GM12878 (cell line): ENCODE measurements at places on chromosomes 4 and X.

- no peaks in the 10 kb centered on the region for H3K4me1 ChIP-seq
- no peaks in the 10 kb centered on the region for H3K36me3 ChIP-seq
- H3K4me3 ChIP-seq, result no peak overlapping the region
- no peaks in the 10 kb centered on the region for H3K27me3 ChIP-seq
- H3K27ac ChIP-seq, result no peak overlapping the region
These were observed 322.7 kb upstream of the PITX2 start for GRCh38 chr4:110945600-110945999.

GRCh38 chr4:154399259-154399974, 92.2 kb downstream of the DCHS2 start:
- H3K27me3 ChIP-seq, result no peaks in the 10 kb centered on the region; the same call in 1 of the 2 replicates
- no peak for DNase-seq
- H3K27ac ChIP-seq, result no peak overlapping the region
- H3K36me3 ChIP-seq, result no peaks in the 10 kb centered on the region

- no peak for DNase-seq
- H3K27ac ChIP-seq, result no peak overlapping the region
- no peaks in the 10 kb centered on the region for H3K4me1 ChIP-seq
- H3K27me3 ChIP-seq, result no peaks in the 10 kb centered on the region
- no peaks in the 10 kb centered on the region for H3K36me3 ChIP-seq
These were observed 37.9 kb upstream of the ARSD start for GRCh38 chrX:2967012-2967411.

- no peaks in the 10 kb centered on the region for H3K27me3 ChIP-seq
- DNase-seq, result no peak
- no peak overlapping the region for H3K27ac ChIP-seq
These were observed 9.9 kb downstream of the TACC3 start for GRCh38 chr4:1731180-1731579.

GRCh38 chrX:119118780-119119395, 8.7 kb downstream of the KIAA1210 start:
- H3K4me1 ChIP-seq, result no peaks in the 10 kb centered on the region
- no peaks in the 10 kb centered on the region for H3K36me3 ChIP-seq
- H3K27me3 ChIP-seq, result no peaks in the 10 kb centered on the region; the same call in 1 of the 2 replicates
- H3K4me3 ChIP-seq, result no peak overlapping the region

- H3K4me3 ChIP-seq, result no peak overlapping the region
- H3K36me3 ChIP-seq, result no peaks in the 10 kb centered on the region
- DNase-seq, result no peak
These were observed 106.3 kb upstream of the MID1 start for GRCh38 chrX:10726647-10727046.

- DNase-seq, result no peak
- no peaks in the 10 kb centered on the region for H3K27me3 ChIP-seq
- no peaks in the 10 kb centered on the region for H3K4me1 ChIP-seq
- H3K36me3 ChIP-seq, result no peaks in the 10 kb centered on the region
- no peak overlapping the region for H3K27ac ChIP-seq
- H3K4me3 ChIP-seq, result no peak overlapping the region
These were observed 211.5 kb downstream of the KDR start for GRCh38 chr4:54913751-54914526.

DNA sequence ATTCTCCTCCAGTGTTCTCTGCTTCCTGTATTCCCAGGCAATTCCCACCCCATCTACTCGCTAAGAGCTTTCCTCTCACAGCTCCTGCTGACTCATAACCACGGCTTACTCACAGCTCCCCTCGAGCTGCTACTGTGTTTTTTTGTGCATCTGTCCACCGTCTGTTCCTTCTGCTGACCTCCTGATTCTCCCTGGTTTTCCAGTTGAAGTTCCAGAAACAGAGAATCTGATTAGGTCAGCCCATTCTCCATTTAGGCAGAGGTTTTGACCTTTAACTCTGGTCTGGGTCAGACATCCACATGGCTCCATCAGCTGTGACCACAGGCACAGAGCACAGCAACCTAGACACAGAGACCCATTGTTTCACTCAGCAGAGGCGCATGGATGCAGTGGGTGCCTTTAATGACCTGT, 5.5 kb upstream of the SMIM20 start:
- H3K27me3 ChIP-seq, result no peaks in the 10 kb centered on the region
- H3K27ac ChIP-seq, result no peak overlapping the region
- DNase-seq, result no peak

GRCh38 chr4:23775694-23776093, 114.2 kb downstream of the PPARGC1A start:
- H3K4me1 ChIP-seq, result no peaks in the 10 kb centered on the region
- no peak for DNase-seq
- no peaks in the 10 kb centered on the region for H3K36me3 ChIP-seq
- no peak overlapping the region for H3K27ac ChIP-seq
- H3K4me3 ChIP-seq, result no peak overlapping the region

GRCh38 chr4:14225688-14226207, 598.2 kb upstream of the BOD1L1 start:
- H3K4me1 ChIP-seq, result no peaks in the 10 kb centered on the region
- H3K27ac ChIP-seq, result no peak overlapping the region
- DNase-seq, result no peak
- H3K36me3 ChIP-seq, result no peaks in the 10 kb centered on the region

DNA sequence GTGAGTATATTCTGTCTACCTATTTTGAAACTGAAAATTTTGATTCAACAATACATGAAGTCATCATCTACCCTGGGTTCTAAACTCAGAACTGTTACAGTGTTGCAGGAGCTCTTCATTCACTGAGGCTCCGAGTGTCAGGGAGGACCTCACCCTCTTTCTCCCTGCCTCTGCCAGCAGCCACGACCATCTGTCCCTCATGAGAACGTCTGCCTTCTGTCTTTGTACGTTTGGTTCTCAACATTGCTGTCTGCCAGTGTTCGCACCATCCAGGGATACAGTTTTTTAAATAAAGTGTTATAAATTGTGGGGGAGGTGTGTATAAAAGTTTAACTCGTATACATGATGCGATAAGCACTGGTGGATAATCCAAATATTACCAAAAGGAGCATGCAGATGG, 55.5 kb downstream of the TRAPPC11 start:
- no peak for DNase-seq
- H3K27me3 ChIP-seq, result no peaks in the 10 kb centered on the region
- H3K4me3 ChIP-seq, result no peak overlapping the region
- H3K27ac ChIP-seq, result no peak overlapping the region

- no peaks in the 10 kb centered on the region for H3K4me1 ChIP-seq
- no peak for DNase-seq
- H3K36me3 ChIP-seq, result no peaks in the 10 kb centered on the region
- H3K27ac ChIP-seq, result no peak overlapping the region
These were observed 737.2 kb upstream of the SLIT2 start for GRCh38 chr4:19514276-19515070.

DNA sequence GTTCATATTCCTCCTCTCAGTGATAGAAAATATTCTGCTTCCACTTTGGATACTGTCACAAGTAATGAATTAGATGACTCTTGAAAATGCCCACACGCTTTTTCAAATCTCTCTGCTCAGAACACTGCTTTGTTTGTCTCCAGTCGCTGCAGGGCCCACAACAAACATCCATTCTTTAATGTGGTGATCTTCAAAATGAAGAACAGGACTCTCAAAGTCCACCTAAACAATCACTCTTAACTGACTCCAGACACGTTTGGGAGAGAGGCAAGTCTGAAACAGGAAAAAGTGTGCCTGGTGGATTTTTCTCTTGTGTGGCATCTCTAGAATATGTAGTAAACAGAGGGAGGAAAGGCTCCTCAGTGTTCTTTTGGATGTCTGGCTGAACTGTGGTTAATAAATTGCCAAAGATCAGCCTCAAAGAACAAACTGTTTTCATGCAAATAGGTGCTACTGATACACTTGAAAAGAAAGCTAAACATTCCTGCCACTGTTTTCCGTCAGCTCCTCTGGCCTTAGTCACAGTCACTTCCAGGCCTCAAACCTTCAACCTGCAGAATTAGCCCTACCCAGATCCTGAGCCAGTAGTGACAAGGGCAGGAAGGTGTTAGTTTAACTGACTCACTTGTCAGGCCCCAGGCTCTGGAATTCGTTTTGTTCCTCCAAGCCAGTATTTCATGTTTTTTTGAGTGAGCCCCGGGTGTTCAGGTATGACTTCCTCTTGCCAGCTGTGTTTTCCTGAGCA, 259.6 kb upstream of the GPC4 start:
- no peaks in the 10 kb centered on the region for H3K36me3 ChIP-seq
- no peak overlapping the region for H3K27ac ChIP-seq
- DNase-seq, result no peak
- H3K27me3 ChIP-seq, result no peaks in the 10 kb centered on the region
- no peaks in the 10 kb centered on the region for H3K4me1 ChIP-seq
- H3K4me3 ChIP-seq, result no peak overlapping the region

GRCh38 chrX:70456256-70456655, 11.6 kb downstream of the DLG3 start:
- H3K27ac ChIP-seq, result no peak overlapping the region
- no peak for DNase-seq
- H3K27me3 ChIP-seq, result no peaks in the 10 kb centered on the region
- H3K36me3 ChIP-seq, result no peaks in the 10 kb centered on the region
- H3K4me3 ChIP-seq, result peak overlapping the region; percentile 61
- peaks cover 12% of the 10 kb centered on the region for H3K4me1 ChIP-seq

DNA sequence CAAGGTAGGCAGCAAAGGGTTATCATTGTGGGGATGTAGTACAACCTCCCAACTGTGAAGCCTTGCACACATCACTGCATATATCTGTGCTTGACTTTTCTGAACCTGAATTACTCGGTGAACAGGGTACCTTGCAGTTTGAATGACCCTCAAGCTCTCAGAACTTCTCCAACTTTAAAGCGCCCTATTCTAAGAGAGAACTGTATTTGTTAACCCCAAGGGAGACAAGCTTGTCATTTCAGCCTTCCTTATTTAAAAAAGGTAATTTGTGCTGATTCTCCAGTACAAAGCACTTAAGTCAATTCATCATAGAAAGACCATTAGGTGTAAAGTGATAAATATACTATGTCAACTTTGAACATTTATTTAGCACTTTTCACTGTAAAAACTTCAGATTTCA, 122.0 kb upstream of the STS start:
- no peak for DNase-seq
- H3K36me3 ChIP-seq, result no peaks in the 10 kb centered on the region
- no peaks in the 10 kb centered on the region for H3K4me1 ChIP-seq

GRCh38 chr4:124945422-124945821, 232.9 kb upstream of the ANKRD50 start:
- H3K27me3 ChIP-seq, result no peaks in the 10 kb centered on the region
- H3K36me3 ChIP-seq, result no peaks in the 10 kb centered on the region
- no peak for DNase-seq
- H3K4me3 ChIP-seq, result no peak overlapping the region

- no peaks in the 10 kb centered on the region for H3K4me1 ChIP-seq
- H3K27ac ChIP-seq, result no peak overlapping the region
- DNase-seq, result no peak
- no peaks in the 10 kb centered on the region; the same call in 1 of the 2 replicates for H3K27me3 ChIP-seq
- no peak overlapping the region for H3K4me3 ChIP-seq
- no peaks in the 10 kb centered on the region for H3K36me3 ChIP-seq
These were observed 60.0 kb downstream of the FHIP1A start for GRCh38 chr4:151468715-151469696.

DNA sequence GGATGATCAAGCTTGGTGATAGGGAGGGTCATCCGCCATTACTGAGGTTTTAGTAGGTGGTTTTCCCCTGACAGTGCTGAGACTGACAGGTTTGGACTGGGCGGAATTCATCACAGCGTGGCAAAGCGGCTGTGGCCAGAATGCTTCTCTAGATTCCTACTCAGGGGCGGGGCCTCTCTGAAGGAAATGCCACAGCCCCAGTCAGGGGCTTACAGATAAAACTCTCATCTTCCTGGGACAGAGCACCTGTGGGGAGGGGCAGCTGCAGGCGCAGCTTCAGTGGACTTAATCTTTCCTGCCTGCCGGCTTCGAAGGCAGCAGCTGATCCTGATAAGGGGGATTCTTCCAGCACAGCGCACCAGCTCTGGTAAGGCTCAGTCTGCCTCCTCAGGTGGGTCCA, 316.7 kb downstream of the RPA4 start:
- H3K27ac ChIP-seq, result no peak overlapping the region
- no peak overlapping the region for H3K4me3 ChIP-seq
- H3K27me3 ChIP-seq, result no peaks in the 10 kb centered on the region
- no peak for DNase-seq

GRCh38 chr4:108345862-108346817, 177.4 kb upstream of the LEF1 start:
- H3K4me1 ChIP-seq, result no peaks in the 10 kb centered on the region
- no peak overlapping the region for H3K27ac ChIP-seq
- H3K27me3 ChIP-seq, result no peaks in the 10 kb centered on the region

GRCh38 chrX:10512258-10512657, 108.1 kb downstream of the MID1 start:
- no peaks in the 10 kb centered on the region for H3K36me3 ChIP-seq
- no peak for DNase-seq
- H3K4me1 ChIP-seq, result no peaks in the 10 kb centered on the region

GRCh38 chrX:39576041-39576872, 521.5 kb downstream of the BCOR start:
- no peaks in the 10 kb centered on the region for H3K36me3 ChIP-seq
- no peak overlapping the region for H3K27ac ChIP-seq
- no peak overlapping the region for H3K4me3 ChIP-seq
- no peaks in the 10 kb centered on the region for H3K27me3 ChIP-seq
- no peaks in the 10 kb centered on the region; the same call in 1 of the 2 replicates for H3K4me1 ChIP-seq

DNA sequence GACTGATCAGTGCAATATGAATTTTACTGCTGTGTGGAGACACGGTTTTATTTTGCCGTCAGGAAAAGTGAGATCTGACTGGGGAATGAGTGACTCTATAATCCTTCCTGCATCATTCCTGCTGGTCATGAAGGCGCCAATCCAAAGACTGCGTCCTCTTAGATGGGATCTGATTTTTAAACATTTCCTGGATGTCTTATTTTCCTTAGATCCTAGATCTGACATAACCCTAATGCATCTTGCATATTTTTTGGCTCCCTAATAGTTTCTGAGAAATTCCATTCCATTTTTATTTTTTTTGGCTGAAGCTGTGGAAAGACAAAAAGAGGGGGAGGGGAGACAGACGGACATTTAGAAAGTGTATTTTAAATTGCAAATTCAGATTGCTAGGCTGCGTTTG, 454.9 kb upstream of the FAT1 start:
- DNase-seq, result no peak
- H3K36me3 ChIP-seq, result no peaks in the 10 kb centered on the region
- H3K4me3 ChIP-seq, result no peak overlapping the region
- H3K27me3 ChIP-seq, result no peaks in the 10 kb centered on the region
- H3K4me1 ChIP-seq, result no peaks in the 10 kb centered on the region
- no peak overlapping the region for H3K27ac ChIP-seq

DNA sequence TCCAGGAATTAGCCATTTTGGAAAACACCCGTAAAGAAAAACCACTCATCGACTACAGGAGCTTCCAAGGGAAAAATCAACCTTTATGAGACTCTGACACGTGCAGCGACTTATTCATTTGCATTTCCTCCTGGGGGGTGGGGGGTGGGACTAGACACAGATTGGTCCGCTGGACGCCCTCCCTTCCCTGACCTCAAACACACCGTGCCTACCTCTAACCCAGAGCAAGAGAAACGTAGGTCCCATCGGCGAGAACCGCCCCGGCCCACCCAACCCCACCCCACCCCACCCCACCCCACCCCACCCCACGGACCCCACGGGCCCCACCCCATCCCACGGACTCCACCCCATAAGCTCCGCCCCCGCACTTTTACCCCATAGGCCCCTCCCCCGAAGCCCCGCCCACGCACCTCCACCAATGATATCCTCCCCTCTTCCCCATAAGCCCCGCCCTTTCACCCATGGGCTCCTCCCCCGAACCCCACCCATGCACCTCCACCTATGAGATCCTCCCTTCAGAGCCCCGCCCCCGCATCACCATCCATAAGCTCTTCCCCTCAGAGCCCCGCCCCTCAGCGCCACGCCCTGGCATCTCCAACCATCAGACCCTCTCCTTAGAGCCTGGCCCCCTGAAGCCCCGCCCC, 1.1 kb downstream of the GTPBP6 start:
- H3K4me3 ChIP-seq, result peak overlapping the region; percentile 73
- H3K27me3 ChIP-seq, result no peaks in the 10 kb centered on the region
- no peak for DNase-seq
